ENCODE measurements at places on chromosomes 11 and 22.

GRCh38 chr11:63985812-63986155 is 454 bp upstream of the OTUB1 start:
- DNase-seq = peak; percentile 81

DNA sequence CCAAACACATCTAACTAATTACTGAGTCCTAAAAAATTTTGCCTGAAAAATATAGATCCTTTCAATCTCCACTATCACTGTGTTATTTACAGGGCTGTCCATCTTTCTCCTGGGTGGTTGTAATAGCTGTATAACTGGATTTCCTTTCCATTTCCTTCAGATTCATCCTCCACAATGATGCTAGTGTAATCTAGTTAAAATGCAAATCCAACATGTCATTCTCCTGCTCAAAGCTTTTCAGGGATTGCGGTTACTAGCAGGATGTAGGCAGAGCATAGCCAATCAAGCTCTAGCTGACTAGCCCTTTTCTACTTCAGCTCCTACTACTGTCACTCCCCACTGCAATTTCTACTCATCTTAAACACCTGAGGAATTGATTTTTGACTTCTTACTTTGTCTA is 283.0 kb downstream of the RAB38 start:
- DNase-seq = no peak

DNA sequence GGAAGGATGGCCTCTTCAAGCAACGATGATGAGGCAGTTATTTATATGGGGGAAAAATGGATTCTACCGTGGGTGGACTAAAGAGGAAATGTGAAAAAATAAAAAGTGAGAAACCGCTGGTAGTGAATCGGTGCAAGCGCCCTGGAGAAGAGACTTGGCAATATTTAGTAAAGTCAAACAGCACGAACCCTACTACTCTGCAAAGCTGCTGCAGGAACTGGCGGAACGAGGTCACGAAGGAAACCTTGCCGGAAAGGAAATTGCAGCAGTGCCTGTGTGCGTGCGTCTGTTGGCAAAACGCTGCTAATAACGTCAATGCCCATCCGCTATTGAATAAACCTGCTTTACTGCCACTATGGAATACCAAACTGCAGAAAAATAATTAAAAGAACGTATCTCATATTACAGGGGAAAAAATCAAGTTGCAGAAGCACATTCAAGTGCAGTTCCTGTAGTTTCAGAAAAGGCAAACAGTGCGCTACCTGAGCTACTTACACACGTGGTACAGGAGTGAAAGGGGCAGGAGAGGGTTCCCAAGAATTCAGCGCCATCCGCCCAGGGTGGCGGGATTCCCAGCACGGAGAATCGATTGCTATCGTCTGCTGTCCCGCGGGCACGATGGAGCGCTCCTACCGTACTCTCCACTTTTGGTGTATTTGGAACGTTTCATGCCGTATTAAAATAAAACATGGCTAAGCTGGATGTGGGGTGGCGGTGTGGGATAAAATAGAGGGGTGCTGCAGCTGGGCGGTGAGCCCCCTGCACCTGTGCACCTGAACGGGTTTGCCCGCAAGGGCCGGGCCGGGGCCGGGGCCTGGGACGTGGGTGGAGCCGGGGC is 585 bp upstream of the NADSYN1 start:
- DNase-seq = peak; percentile 74

- no peak for DNase-seq
Observed at GRCh38 chr11:76704171-76704948, 33.8 kb upstream of the LRRC32 start.

DNA sequence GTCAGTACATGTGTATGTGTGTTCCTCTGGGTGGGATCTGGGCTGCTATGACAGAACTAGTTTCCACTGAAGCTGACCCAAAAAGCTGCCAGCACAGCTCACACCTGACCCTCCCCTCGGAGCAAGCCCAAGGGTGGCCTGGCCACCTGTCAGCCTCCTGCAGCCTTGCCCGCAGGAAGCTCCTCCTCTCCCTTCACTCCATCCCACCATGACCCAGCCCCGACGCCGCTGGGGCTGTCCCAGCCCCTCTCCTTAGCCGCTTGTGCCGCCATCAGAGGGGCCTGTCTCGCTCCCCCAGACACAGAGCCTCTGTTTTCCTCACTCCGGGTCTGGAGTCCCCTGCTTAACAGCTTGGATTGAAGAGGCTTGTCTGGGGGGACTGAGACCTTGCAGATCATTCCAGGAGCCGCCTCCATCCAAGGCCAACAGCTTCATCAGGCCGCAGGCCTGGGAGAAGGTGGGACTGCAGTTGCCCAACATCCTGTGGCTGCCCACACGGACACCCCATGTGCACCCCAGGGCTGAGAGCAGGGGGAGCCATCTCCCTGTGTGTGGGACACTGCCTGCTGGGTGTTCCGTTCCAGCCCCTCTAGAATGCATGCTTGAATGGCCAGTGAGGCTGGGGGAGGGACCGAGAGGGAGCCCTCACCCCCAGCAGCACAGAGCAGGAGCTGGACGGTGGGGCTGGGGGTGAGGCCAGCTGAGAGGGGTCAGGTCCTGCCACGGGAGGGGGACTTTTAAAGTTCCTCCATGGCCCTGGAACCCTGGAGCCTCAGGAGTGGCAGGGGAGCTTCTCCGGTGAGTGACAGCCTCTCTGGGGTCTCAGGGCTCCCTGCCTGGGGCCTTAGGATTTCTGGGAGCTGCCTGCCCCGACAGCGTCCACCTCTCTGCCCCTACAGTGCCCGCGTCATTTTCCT is 696 bp downstream of the MRGPRF start:
- DNase-seq = no peak

GRCh38 chr11:76279646-76280045 is 73.3 kb upstream of the WNT11 start:
- DNase-seq = no peak

DNA sequence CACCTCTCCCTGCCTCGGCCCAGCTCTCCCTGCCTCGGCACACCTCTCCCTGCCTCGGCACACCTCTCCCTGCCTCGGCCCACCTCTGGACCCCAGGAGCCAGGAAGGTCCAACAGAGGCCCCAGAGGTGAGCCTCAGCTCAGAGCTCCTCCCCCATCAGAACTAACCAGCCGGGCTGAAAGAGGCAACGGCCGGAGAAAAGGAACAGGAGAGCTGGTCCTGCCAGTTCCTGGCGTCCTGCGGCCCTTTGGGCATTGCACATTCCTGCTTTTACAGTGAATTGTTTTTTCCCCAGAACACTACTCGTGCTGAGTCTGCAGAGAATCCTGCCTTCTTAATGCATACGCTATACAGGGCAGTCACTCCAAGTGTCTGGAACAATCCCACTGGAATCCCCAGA is 45.8 kb downstream of the LMO1 start:
- DNase-seq = no peak

- no peak for DNase-seq
Observed at GRCh38 chr11:48078689-48079088, 98.3 kb downstream of the PTPRJ start.

- no peak for DNase-seq
Observed at GRCh38 chr11:110373051-110373702, 56.6 kb upstream of the FDX1 start.

DNA sequence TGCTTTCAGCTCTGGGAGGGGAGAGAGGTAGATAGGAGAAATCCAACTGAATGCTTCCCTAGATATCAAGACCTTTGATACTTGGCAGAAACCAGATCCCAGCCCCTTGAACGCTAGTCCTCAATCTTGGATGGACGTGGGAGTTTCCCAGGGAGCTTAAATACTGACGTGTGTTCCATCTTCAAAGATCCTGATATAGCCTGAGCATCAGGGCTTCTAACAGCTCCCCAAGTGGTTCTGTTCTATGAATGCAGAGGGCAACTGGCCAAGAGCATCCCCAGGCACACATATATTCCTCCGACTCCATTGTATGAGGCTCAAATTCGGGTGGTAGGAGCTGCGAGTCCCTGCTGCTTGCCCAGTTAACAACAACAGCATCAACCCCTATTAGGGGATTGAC is 8.7 kb upstream of the ACCS start:
- no peak for DNase-seq

- DNase-seq = no peak
Observed at GRCh38 chr11:134916421-134917213, 504.6 kb upstream of the B3GAT1 start.

- DNase-seq = no peak
Observed at GRCh38 chr11:103024086-103024485, 67.9 kb downstream of the DCUN1D5 start.

- no peak for DNase-seq
Observed at GRCh38 chr11:105991888-105992287, 30.2 kb downstream of the MSANTD4 start.

- DNase-seq = no peak
Observed at GRCh38 chr11:18056561-18057181, 10.6 kb upstream of the TPH1 start.

DNA sequence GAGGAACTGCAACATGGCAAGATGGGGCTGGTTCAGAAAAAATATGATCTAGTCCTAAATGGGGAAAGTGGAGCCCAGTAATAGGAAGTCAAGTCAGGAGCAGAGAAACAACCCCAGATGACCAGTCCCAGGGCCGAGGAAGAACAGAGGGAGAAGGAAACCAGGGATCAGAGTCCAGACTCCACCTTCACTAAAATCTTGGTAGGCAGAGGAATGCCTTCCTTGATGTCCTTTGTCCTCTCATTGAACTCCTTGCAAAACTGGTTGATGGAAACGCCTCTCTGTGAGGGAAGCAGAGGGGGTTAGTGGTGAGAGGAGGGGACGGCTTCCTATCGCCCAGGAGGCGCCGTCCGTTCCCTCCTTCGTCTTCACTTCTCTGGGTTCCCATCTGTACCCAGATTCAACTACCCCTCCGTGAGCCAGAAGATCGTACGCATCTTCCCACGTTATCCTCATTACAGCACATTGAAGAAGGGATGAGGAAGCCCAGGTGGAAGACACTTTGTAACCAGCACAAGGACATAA is 607 bp downstream of the MRPL11 start:
- DNase-seq = no peak

DNA sequence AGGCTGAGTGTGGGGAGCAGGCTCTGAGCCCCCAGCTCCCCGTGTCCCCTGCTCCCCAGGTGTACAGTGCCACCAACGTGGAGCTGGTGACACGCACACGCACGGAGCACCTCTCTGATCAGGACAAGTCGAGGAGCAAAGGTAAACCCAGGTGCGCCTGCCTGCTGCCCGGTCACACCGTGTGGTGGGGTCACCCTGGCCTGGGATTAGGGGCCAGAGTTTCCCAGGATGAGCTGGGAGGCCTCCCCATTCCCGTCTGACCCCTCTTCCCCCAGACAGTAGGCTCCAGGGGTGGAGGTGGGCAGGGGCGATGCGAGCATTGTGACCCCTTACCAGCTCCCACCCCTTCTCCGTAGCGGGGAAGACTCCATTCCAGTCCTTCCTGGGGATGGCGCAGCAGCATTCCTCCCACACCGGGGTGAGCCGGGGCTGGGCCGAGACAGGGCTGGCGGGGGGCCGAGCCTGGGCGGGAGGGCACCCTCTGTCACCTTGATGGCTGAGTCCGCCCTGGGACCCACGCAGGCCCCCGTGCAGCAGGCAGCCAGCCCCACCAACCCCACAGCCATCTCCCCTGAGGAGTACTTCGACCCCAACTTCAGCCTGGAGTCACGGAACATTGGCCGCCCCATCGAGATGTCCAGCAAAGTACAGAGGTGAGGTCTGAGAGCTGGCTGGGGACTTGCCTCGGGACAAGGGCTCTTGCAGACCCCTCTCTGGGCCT is 3.7 kb upstream of the SSH3 start:
- no peak for DNase-seq

GRCh38 chr11:75733431-75734107 is 15.9 kb downstream of the MOGAT2 start:
- no peak for DNase-seq

DNA sequence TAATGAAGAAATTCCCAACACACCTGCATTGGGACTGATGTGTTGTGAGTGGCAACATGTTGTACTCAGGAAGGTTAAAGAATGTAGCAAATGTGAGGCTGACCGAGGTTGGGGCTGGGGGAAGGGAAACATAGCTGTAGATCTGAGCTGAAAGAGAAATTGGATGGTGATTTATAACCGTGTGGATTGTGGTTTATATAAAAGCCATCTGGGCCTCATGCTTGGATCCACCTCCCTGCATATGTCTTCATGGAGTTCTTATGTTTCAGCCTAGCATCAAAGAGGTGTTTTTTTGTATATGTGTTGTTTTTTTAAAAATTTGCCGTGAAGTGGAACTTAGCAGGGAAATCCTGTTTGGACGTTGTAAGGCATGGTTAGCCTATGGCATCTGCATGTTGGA is 141.3 kb downstream of the NAV2 start:
- no peak for DNase-seq

DNA sequence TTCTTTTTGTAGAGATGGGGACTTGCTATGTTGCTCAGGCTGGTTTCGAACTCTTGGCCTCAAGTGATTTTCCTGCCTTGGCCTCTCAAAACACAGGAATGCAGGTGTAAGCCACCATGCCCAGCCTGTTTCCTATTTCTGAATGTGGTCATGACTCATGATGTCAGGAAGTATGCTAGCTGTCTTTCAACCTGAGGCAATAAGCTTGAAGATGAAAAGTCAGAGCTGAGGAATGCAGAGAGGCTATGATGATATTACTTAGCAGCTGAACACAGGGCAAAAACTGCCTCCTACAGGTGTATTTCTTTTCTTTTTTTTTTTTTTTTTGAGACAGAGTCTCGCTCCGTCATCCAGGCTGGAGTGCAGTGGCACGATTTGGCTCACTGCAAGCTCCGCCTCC is 9.0 kb upstream of the NUCB2 start:
- DNase-seq = peak; percentile 19

DNA sequence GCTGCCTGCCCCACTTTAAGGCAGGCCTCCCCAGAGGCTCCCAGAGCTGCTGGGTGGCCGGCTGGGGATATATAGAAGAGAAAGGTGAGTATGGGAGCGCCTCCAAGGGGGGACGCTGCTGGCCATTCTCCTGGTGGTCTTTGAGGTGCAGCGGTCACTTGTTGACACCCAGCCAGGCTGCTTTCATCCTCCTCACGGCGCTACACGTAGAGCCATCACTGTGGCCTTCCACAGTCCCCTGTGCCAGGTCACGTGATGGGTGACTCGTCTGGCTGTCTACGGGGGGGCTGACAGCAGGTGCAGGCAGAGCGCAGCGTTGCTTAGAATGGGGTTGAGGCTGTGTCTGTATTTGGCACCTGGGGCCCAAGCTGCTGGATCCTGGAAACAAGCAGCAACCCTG is 1.9 kb downstream of the ACR start:
- no peak for DNase-seq

GRCh38 chr22:20316217-20316843 is 3.5 kb downstream of the DGCR6L start:
- DNase-seq = no peak

DNA sequence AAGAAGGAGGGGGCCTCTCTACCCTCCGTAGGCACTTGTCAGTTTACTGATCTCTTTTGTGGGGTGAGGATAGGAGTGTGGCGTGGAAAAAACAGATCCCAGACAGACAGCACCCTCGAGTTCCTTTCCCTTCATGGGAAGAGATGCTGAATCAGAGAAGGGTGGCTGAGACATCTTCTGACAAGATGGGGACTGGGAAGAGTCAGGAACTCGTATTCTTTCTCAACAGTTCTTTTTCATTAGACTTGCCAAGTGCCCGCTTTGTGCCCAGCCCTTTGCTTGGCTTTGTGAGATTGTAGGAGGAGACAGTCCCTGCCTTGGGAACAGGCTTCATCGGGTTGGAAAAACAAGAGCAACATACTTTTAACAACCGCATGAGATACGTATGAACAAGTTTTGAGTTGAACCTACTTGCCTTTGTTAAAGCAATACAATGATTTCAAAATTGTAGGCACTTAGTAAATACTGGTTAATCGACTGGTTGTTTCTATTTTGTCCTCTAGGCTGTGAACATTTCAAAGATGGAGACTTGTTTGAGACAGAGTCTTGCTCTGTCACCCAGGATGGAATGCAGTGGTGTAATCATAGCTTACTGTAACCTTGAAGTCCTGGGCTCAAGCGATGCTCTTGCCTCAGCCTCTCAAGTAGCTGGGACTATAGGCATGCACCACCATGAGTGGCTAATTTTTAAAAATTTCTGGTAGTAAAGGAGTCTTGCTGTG is 1.1 kb downstream of the RRM1 start:
- DNase-seq = no peak

Measured in CD4-positive, alpha-beta T cell treated with Interleukin-17A for 4 hours (primary cell).